Prostate gland (tissue), 2 donors: ENCODE measurements at places on chromosomes 12 and 14. TPM values are rescaled to one million over a fixed set of nuclear protein-coding genes. Genes with fewer than 3 reads are reported as not detected.

The CGRRF1 gene
- 17.1 TPM for total RNA-seq

The MIPOL1 gene
- total RNA-seq, result 14.4 TPM

The BHLHE41 gene
- total RNA-seq, result 31.5 TPM

The LDHB gene
- 249 TPM for total RNA-seq

The C12orf42 gene
- 6.6 TPM for total RNA-seq

The B4GALNT1 gene
- 6.7 TPM for total RNA-seq

The SRGAP1 gene
- total RNA-seq, result 4.6 TPM

The SERPINA9 gene
- total RNA-seq, result not detected

The ACOT6 gene
- not detected for total RNA-seq

The CLEC7A gene
- 4.6 TPM for total RNA-seq

The MAPK1IP1L gene
- 51.3 TPM for total RNA-seq

The NRDE2 gene
- total RNA-seq, result 18.8 TPM

The C14orf180 gene
- 0.32 TPM for total RNA-seq

The SERPINA1 gene
- total RNA-seq, result 4.9 TPM

The C12orf54 gene
- total RNA-seq, result not detected

The PROX2 gene
- not detected for total RNA-seq

The PLEKHG7 gene
- total RNA-seq, result 1.4 TPM

The GPR68 gene
- total RNA-seq, result 0.87 TPM

The MON2 gene
- total RNA-seq, result 48.6 TPM

The DTX1 gene
- total RNA-seq, result 2.6 TPM

The IFI27 gene
- total RNA-seq, result 529 TPM

The BCL2L2 gene
- 87.3 TPM for total RNA-seq

The ZNF385A gene
- 42.4 TPM for total RNA-seq

The EIF4B gene
- total RNA-seq, result 458 TPM

The CLEC6A gene
- total RNA-seq, result not detected

The SDS gene
- total RNA-seq, result 0.50 TPM

The WNT5B gene
- 65.4 TPM for total RNA-seq

The DNAAF2 gene
- 11.9 TPM for total RNA-seq
